ENCODE measurements at places on chromosomes 6 and 20.

DNA sequence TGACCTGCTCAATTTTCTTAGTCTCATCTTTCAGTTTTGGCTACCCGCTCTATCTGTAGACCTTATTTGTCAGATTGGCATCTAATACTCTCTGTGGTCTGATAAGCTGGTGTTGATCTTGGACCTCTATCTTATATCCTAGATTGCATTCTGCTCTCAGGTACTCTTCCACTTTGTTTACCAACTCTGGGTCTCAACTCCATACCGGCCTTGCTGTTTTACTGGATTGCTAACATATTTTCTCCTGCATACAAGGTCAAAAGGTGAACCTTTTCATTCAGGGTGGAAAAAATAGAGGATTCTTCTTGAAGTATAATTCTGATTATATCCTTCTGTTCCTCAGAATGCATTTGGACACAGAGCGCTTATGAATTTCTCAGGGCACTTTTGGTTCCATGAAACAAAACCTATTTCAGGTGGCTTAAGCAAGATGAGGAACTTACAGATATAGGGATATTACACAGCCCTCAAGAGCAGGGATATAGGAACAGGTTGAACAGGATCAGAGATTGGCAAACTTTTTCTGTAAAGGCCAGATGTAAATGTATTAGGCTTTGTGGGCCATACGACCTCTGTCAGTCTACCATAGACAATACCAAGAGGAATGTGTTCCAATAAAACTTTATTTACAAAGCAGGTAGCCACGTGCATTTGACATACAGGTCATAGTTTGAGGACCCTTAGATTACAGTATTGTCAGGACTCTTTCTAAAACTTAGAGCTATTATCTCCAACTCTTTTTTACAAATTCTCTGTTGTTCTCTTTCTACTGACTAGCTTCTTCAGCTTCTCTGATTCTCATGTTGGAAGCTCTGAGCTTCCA is 2.5 kb upstream of the SH3BGRL2 start:
- no peak for DNase-seq

GRCh38 chr6:167568407-167569024 is 243.6 kb downstream of the TTLL2 start:
- DNase-seq = no peak

DNA sequence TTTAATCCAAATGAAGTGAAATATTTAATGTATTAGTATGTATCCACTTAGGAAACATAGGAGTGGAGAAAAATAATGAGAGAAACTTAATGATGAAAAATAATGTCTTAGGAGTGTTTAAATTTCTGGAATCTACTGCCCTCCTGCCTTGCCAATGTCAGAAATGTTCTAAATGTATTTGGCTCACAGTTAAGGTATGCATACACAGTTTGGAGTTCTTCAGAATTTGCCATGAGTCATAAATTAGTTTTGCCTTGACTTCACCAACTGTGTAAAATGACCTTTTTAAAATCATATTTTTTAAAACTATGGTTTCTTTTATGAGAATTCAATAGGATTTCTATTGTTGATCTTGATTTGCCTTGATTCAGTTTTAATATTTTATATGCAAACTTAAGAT is 191.7 kb upstream of the HSF2 start:
- no peak for DNase-seq

DNA sequence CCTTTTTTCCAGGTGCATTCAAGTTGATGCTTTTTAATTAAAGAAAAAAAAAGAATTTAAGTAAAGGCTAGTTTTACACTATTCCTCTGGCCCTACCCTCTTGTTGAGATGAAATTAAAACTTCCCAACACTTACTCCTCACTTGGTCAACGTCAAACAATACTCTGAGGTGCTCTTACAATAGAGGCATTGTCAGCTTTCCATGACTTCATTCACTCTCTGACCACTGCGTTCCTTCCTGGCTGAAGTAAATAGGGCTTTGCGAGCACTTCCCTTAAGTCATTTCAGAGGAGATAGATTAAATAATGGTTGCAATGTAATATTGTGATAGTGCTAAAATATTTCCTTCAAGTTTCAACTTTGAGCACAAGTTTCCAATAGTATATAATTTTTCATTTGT is 229.8 kb upstream of the CEP162 start:
- DNase-seq = no peak

GRCh38 chr20:52668626-52669025 is 303.5 kb upstream of the TSHZ2 start:
- DNase-seq = no peak

GRCh38 chr20:51569815-51570738 is 27.6 kb upstream of the NFATC2 start:
- DNase-seq = no peak

GRCh38 chr6:118894425-118895260 is 691 bp downstream of the ASF1A start:
- DNase-seq = no peak

DNA sequence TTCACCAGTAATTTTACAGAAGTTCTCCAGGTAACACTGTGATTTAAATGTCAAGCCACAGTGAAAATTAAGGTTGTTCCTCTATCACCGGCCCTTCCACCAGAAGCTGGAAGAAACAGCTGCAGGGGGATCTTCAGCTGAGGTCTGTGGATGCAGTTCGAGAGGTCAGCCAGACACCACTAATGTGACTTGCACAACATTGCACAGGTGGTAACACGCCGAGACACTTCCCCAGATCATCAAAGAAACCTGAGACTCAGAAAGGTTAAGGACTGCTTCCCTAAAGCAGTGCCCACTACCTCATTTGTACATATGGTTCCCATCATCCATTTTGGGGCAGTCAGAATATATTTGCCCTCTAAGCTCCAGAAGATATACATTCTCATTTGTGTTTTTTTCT is 8.1 kb upstream of the SERPINB9 start:
- no peak for DNase-seq

DNA sequence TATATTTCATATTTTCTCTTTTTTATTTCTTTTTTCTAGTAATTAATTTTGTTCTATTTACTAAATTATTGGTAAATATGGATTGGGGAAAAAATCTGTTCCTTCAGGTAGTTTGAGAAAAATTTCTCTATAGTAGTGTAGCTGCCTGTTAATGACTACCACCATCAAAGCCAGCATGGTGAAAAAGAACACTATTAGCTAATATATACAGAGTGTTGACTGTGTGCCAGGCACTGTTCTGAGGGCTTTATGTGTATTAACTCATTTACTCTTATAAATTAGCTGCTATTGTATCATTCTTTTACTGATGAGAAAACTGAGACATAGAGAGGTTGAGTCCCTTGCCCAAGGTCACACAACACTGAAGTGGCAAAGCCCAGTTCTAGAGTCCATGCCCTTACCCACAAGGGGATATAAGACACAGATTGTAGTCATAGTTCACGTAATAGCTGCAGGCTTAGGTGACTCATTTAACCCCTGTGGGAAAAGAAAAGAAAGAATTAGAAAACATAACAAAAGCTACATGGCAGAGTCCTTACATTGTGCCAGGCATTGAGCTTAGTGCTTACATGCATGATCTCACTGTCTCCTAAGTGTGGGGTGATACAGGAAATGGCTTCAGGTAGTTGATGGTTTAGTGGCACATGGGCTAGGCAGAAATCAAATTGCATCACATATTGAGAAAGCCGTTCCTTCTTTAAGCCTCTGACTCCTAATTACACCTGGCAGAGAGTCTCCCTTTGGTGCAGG is 12.2 kb upstream of the AKIRIN2 start:
- peak; percentile 80 for DNase-seq

GRCh38 chr6:163369141-163369540 is 45.4 kb upstream of the QKI start:
- DNase-seq = no peak

- DNase-seq = no peak
Observed at GRCh38 chr20:5652626-5653553, 97.3 kb upstream of the SHLD1 start.

GRCh38 chr6:149033454-149033853 is 284.1 kb upstream of the TAB2 start:
- no peak for DNase-seq

DNA sequence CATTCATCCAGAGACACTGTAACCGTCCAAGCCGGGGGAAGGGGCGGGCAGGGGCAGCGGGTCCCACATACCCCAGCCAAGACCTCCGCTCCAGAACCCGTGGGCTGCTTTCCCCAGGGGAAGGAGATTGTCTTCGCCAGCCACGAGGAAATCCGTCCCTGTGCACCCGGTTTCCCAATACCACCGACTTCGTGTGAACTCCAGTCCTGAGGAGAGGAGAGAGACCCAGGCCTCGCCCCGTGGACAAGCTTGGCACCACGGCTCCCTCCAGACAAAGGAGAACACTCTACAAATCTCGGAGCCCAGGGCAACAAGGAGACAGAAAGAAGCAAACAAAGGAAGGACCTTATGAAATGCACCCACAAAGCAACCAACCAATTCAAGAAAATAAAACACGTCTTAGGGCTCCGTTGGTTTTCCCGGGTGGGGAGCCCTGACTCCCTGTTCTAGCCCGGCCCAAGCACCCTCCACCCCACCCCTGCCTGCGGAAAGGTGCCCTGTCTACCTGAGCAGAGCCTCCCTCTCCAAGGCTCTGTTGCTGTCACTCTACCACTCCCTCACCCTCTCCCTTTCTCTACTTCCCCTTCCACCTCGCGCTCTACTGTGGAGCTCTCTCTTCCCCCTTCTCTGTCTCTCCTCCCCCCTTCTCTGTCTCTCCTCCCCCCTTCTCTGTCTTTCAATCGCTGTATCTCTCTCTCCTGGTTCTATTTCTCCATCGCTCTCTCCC is 1382.8 kb upstream of the DEFB115 start:
- DNase-seq = no peak

DNA sequence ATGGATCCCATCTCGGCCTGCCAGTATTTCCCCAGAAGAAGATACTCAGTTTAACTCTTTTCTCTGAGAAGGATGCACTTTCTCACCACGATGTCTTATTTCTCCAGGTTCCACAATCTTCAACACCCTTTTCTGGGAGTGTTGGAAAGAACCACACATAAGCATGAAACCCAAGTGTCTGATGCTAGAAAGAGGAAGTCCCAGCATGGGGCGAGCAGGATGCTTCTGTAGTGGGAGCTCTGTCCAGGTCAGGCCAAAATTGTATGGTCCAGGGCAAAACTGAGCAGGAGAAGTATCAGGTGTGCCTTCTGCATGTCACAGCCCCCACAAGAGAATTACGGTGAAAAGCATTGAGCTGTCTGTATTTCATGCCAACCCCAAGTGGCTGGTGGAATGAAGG is 11.0 kb downstream of the TREM1 start:
- no peak for DNase-seq

DNA sequence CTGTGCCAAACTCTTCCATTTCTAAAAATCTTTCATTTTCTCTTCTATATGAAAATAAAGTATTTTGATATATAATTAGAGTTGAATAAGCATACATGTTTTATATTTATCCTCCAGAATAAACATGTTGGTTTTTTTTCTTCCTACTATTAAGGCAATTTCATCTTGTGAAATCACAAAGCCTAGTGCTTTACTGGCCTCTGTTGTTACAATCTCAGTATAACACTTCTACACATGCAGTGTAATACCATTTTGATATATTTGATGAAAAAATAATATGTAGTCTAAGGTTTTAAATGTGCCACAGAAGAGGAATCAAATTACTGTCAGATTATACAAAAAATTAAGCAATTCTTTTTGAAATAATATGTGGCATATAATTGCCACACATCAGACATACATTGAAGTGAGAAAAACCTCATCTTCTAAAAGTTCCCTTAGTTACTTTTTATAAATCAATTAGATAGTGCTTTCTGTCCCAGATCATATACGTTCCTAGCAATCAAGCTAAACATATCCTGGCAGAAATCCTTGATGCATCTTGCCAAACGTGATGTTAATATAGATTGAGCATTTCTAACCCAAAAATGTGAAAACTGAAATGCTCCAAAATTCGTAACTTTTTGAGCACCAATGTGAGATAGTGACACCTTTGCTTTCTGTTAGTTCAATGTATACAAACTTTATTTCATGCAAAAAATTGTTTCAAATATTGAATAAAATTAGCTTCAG is 225.1 kb upstream of the MANEA start:
- DNase-seq = no peak

- DNase-seq = no peak
Observed at GRCh38 chr6:129744201-129744879, 34.4 kb upstream of the ARHGAP18 start.

DNA sequence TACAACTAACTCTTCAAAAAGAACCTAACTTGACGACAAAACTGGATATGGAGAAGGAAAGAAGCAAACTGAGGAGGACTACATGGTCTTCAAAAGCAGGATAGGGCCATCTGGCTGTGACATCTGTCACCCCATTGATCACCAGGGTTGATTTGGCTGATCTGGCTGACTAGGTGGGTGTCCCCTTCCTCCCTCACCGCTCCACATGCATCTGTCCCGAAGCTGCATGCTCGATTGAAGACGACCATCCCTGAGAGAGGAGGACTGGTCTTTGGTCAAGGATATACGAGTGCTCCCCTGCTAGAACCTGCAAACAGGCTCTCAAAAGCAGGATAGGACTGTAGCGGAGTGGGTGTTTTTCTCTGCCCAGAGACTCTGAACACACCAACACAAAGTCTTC is 21.7 kb downstream of the CPNE1 start:
- DNase-seq = no peak

GRCh38 chr20:14543040-14543439 is 205.6 kb upstream of the FLRT3 start:
- DNase-seq = no peak

GRCh38 chr6:126842769-126843168 is 275.7 kb upstream of the RSPO3 start:
- no peak for DNase-seq

- DNase-seq = no peak
Observed at GRCh38 chr6:157551041-157551832, 170.2 kb downstream of the ZDHHC14 start.
